ENCODE measurements at places on chromosomes 4 and X.

DNA sequence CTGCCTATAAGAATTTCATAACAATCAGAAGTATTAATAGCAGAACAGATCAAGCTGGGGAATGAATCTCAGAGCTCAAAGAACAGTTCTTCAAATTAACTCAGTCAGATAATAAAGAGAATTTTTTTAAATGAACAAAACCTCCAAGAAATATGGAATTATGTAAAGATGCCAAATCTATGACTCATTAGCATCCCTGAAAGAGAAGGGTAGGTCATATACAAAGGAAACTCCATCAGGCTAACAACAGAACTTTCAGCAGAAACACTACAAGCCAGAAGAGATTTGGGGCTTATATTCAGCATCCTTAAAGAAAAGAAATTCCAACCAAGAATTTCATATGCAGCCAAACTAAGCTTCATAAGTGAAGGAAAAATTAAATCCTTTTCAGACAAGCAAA, 28.6 kb downstream of the CBR4 start:
- no peak for DNase-seq

DNA sequence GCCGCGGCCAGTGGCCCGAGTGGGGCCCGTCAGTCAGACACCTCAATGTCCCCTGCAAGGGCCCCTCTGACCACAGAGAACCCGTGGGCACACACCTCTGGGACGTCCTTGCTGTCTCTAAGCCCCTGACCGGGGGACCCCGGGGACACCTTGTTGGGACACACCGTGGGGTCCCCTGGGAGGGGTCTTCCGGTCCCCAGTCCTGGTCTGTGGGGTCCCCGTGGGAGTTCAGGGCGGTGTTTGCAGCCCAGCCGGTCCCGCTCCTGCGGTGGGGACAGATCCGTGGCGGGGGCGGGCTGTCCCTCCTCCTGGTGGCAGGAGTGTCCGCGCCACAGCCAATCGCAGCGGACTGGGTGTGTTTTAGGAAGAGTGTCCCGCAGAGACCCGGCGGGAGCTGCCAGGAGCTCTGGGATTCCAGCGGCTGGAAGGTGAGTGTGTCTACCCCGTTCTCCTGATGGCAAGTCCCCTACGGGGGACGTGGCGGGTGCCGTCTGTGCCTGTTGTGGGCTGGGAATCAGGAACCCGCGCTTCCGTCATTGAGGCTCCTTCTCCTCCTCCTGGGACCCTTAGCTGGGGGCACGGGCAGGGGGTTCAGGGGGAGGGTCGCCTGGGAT, 5.1 kb upstream of the PLCXD1 start:
- no peak for DNase-seq

- no peak for DNase-seq
Measured at GRCh38 chrX:6120329-6120728, 108.3 kb downstream of the NLGN4X start.

DNA sequence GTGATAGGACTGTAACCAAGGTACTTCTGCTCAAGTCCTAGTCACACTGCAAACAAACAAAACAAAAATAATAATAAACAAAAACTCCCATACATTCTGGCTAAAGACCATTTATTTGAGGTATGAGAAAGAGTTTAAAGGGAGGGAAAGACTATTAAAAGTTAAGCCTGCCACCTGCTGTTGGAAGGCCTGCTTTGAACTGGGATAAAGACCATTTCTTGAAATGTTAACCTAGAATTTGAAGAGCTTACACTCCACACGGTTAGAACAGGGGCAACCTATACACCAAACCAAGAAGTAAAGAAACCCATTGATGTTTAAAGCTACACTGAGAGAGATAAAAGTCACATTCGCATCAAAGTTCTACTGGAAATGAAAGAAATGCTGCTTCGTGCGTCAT, 548.7 kb upstream of the DIPK2B start:
- DNase-seq: no peak

DNA sequence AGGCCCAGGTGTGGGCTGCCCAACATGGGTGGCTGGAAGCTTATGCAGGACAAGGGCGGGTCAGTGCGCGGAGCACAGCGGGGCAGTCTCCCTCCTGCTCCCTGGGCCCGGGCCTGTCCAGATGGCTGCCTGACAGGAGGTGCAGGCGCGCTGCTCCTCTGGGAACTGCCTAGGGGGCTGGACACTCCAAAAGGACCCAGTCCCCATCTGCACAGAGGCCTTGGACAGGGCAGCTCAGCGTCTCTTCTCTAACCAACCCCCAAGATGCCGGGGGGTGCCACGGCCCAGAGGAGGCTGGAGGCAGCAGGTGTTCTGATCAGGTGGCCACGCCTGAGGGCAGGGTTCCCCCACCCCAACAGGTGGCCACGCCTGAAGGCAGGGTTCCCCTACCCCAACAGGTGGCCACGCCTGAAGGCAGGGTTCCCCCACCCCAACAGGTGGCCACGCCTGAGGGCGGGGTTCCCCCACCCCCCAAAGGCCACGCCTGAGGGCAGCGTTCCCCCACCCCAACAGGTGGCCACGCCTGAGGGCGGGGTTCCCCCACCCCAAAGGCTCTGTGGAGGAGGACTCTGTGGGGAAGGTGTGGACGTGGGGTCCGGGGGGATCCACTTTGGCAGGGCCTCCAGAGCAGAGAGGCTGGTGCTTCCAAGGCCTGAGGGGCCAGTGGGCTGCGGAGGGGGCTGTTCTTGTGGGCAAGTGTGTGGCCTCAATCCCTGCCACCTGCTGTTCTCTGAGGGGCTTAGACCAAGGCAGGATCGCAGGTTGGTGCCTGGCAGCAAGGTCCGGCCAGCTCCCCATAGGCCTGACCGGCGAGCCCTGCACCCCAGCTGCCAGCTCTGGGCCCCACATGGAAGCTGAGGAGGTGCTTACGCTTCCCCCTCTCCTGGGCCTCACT, 36.1 kb downstream of the CPLX1 start:
- DNase-seq: no peak

- DNase-seq: no peak
Measured at GRCh38 chr4:65007841-65008439, 598.7 kb upstream of the TECRL start.

GRCh38 chrX:107825698-107826237, at the start of gene MID2:
MID2 (plus strand) TSS chrX:107825866; CDS start chrX:107826427, 561 bp downstream.
- peak; percentile 50 for DNase-seq

- no peak for DNase-seq
Measured at GRCh38 chr4:147788791-147789190, 56.9 kb downstream of the ARHGAP10 start.

GRCh38 chr4:78656968-78657445, 105.4 kb downstream of the ANXA3 start:
- no peak for DNase-seq

GRCh38 chrX:116417214-116417613, 19.2 kb upstream of the SLC6A14 start:
- DNase-seq: no peak

DNA sequence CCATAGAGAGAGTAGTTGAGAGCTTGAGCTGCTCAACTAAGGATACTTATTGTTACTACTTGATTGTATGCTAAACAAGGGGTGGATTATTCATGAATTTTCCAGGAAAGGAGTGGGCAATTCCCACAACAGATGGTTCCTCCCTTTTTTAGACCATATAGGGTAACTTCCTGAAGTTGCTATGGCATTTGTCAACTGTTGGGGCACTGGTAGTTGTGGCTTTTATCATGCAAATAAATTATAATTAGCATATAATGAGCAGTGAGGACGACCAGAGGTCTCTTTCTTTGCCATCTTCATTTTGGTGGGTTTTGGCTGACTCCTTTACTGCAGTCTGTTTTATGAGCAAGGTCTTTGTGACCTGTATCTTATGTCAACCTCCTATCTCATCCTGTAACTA, 1403.5 kb upstream of the PABPC4L start:
- no peak for DNase-seq

GRCh38 chr4:24607334-24607733, 23.0 kb upstream of the DHX15 start:
- DNase-seq: no peak

DNA sequence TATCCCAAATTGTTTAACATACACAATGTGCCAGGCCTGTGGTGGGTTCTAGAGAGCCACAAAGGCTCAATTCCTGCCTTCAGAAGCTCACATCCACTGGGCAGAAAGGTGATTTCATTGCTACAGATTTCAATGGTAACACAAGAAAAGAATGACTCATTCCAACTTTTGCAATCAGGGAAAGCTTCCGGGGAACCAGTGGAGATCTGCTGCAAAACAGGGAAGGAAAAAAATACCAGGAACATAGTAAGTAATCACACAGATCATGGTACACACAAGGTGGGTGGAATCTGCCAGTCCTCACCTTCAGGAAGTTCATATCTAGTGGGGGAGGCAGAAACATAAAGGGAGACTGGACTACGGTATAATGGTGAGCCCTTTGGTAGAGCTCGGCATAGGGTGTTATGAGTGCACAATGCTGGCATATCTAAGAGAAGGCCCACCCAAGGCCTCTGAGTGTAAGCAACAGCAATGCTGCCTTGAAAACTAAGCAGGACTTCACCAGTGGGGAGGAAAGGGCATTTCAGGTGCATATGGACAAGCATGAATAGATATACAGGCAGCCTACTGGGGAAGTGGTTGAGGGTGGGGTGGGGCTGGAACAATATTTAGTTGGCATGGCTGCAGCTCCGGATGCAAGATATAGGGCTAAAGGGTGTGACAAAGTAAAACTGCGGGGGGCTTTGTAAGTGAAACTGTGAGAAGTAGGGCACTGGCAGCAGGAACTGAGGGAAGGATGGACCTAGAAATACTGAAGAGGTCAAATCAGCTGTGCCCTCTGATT, 24.2 kb downstream of the GPRIN3 start:
- DNase-seq: no peak

DNA sequence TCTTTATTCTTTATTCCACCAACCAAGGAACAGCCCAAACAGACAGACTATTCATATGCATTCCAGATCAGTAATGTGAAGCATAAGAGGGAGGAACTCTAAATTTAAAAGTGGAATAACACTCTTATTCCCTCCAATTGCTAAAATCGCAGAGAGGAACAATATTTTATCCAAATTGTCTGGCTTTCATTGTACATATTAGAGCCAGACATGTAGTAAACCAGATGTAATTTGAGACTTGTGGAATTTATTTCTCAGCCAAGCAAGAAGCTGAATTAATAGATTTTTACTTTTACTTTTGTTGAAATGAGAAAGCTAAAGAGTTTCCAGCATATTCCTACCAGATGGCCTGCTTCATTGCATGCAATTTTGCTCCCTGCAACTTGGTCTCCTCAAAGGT, 674.6 kb upstream of the SLIT2 start:
- no peak for DNase-seq

GRCh38 chr4:29142708-29143107, 1577.5 kb upstream of the PCDH7 start:
- DNase-seq: no peak

DNA sequence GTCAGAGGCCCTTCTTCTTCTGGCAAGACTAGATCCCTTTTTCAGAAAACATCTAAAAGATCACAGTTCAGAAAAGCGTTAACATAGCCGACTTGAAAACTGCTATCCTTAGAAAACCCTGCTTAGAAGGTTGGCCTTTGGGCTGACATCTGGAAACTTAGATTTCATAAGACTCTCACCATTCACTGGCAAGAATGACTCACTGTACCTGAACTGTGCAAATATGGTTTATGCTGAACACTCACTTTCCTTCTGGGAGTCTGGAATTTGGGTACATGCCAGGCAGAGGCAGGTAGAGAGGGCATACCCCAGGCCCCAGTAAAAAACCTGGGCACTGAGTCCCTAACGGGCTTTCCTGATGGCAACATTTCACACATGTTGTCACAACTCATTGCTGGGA, 88.8 kb upstream of the GPC3 start:
- no peak for DNase-seq

GRCh38 chr4:26772096-26772873, 88.4 kb upstream of the STIM2 start:
- DNase-seq: no peak

DNA sequence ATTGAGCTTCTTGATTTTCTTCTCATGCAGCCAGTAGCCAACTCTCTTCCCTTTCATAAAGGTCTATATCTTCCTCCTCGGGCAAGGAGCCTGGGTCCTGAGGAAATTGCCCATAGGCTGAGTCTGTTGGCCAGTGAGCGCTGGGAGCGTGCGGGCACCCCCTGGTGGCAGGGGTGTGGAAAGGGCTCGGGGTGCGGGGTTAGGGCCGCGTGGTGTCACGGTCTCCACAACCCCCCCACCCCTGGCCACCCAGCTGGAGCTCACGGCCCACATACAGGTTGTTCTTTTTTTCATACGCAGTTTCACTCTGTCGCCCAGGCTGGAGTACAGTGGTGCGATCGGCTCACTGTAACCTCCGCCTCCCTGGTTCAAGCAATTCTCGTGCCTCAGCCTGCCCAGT, 13.1 kb downstream of the RBM10 start:
- DNase-seq: no peak

- no peak for DNase-seq
Measured at GRCh38 chr4:107725281-107725859, 5.3 kb upstream of the PAPSS1 start.

DNA sequence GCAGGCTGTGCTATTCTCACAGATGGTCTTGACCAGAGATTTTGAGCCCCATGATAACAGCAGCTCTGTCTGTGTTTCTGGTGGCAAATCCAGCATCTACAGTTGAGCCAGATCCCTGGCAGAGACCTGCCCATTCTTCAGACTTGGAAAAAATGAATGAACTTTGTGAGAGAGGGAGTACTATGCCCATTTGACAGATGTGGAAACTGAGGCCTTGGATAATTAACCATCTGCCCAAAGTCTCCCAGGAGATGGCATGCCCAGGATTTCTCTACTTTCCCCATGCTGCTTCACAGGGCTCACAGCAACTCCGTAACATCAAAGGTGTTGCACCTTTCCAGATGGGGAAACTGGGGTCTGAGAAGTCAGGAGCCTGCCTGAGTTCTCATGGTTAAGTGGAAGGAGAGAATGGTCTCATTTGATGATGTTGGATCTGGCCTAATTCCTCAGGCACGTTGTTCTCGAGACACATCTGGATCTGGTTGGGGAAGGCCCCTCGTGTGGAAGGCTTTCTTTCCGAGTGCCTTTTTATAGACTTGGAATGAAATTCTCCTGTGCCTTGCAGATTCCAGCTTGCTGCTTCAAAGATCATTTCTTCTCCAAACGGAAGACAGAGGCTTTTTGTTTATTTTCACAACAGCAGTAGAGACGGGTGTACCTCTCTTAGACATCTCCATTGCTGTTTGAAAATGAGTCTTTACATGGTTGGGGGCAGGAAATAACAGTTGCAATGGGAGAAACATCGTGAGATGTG, 73.3 kb upstream of the STX18 start:
- no peak for DNase-seq

DNA sequence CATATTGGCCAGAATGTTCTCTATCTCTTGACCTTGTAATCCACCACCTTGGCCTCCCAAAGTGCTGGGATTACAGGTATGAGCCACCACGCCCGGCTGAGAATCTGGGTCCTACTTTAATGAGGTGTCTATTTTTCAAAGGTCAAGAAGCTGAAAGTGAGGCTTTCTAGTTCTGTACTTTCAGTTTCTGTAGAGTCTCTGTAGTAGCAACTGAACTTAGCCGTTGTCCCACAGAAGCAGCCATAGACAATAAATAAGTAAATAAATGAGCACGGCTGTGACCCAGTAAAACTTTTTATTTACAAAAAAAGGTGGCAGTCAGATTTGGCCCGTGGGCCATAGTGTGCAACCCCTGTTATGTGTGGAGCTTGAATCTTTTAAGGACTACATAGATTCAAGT, 92.0 kb downstream of the FNIP2 start:
- DNase-seq: no peak
